ENCODE measurements at places on chromosomes 3 and 15.

DNA sequence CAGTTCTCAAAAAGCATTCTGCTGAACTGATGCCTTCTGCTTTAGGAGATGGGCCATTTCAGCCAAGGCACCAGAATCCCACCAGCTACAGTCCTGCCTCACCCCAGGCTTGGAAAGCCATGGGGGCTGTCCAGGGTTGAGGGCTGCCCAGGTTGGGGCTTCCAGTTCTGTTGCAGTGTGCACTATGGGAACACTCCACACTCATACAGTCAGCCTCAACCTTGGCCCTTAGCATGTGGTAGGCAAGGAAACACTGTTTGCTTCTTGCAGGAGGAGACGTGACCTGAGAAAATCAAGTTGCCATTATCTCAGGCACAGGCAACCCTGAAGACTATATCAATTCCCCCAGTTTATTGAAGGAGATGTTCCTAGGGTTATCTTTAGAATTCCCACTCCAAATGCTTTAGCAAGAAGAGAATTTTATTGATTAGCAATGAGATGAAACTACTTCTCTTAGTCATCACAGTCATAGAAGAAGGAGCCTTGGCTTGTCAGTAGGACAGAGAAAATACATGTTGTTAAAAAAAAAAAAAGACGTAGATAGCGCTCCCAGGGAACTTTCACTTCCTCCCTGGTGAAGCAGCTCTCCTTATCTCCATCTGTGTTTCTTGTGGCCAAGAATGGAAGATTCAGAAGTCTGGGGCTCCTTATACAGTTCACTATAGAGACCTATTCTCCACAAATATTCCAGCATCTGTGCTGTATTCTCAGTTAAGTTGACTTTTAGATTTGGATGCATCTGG lies 38.3 kb upstream of the IL12A start:
- no peak for DNase-seq

DNA sequence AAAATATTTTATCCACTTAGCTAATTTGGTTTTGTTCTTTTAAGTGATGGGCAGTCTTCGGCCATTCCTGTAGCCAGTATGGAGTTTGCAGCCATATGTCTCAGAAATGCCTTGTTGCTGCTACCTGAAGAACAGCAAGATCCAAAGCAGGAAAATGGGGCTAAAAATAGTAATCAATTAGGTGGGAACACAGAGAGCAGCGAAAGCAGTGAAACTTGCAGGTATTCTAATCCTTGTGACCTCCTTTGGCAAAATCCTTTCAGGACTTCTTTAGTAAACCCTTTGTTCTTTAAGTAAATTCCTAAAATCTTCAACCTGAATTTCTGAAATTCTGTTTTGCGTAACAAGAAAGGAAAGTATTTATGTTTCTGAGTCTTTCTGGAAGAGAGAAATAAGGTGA lies 49.8 kb downstream of the CNOT10 start:
- DNase-seq: no peak

GRCh38 chr3:12954891-12955650 lies 113.7 kb upstream of the RPL32 start:
- peak; percentile 14 for DNase-seq

DNA sequence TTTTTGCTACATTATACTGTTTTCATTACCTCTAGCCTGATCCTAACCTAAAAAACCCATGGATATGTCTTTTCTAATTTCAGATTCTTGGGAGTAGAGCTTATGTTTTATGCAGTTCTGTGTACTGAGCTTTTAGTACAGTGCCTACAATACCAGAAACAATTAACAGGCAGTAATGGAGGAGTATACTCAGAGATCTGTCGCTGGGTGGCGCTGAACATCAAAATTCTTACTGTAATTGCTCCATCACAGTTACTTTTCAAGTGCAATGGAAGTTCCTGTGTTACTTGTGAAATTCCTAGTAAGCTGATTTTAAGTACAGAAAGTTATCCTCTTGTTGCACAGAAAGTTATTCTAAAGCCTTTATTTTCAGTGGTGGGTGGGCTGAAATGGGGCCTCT lies 66.9 kb downstream of the RNF13 start:
- DNase-seq: no peak

- DNase-seq: no peak
Observed at GRCh38 chr15:27598251-27599009, 500.7 kb downstream of the OCA2 start.

Measured in activated CD4-positive, alpha-beta T cell treated with anti-CD3 and anti-CD28 coated beads for 24 hours (primary cell).